H1 (cell line): ENCODE measurements at places on chromosomes 5 and 9. TPM values are rescaled to one million over a fixed set of nuclear protein-coding genes. Genes with fewer than 3 reads are reported as not detected.
A peak's percentile ranks its signal among the peaks of the same experiment; 100 is the strongest.

DNA sequence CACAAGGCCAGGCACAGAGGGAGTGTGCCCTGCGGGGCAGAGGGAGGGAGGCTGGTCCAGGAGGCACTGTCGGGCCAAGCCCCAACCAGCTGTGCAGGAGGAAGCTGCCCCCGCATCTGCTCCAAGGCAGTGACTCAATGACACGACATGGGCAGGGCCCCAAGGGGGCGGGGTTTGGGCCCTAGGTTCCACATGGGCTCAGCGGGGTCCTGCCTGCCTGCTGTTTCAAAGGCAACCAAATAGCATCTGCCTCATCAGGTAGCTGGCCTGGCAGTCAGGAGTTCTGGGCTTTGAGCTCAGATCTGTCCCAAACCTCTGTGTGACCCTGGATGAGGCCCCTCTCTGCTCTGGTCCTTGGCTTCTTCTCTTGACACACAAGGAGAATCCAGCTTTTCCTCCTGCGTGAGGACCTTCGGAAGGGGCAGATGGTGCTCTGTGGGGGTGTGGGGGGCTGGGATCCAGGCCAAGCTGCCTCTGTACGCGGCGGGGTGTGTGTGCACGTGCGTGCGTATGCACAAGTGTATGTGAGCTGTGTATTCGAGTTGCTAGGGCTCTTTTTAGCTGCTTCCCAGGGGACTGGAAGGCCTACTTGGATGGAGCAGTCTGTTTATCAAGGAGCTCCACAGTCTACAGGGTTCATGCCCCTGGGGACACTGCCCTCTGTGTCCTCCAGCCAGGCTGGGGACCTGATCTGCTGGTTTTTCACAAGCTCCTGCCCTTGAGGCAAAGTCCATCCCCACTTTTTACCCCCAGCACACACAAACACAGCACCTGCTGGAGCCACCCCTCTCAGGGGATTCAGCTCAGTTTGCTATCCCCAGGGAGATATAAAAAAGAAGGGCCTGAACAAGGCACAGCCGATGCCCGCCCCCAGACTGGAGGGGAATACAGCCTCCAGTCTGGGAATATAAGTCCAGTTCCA, 138.9 kb downstream of the RGS3 start:
- H3K4me3 ChIP-seq, result no peak overlapping the region
- H3K27ac ChIP-seq, result peak overlapping the region; percentile 39; the same call in 1 of the 2 replicates
- no peaks in the 10 kb centered on the region for H3K27me3 ChIP-seq
- peaks cover 15% of the 10 kb centered on the region for H3K4me1 ChIP-seq
- peak; percentile 59 for DNase-seq
- no peaks in the 10 kb centered on the region for H3K36me3 ChIP-seq

GRCh38 chr5:86143837-86144236, 473.9 kb upstream of the COX7C start:
- no peaks in the 10 kb centered on the region for H3K4me1 ChIP-seq
- no peak for DNase-seq
- H3K27me3 ChIP-seq, result no peaks in the 10 kb centered on the region
- no peaks in the 10 kb centered on the region for H3K36me3 ChIP-seq
- H3K4me3 ChIP-seq, result no peak overlapping the region

DNA sequence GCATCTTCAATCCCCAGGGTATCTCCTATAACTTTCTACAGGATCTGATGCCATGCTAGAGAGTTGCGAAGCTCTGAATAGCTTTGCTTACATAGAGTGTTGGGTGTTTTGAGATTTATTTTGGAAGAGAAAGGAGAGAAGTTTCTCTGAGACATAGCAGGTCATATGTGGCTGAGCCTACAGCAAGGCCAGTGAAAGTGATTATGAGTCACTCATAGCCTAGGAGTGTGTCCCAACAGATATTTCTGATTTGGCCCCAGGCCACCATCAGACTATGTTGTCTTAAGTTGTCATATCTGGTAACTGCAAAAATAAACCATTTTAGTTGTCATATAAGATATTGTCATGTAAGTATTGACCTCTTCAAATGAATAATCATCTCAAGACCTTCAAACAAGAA, 132.0 kb upstream of the RAI14 start:
- H3K36me3 ChIP-seq, result no peaks in the 10 kb centered on the region
- H3K27me3 ChIP-seq, result no peaks in the 10 kb centered on the region

GRCh38 chr9:83336706-83337105, 201.5 kb downstream of the FRMD3 start:
- H3K36me3 ChIP-seq, result no peaks in the 10 kb centered on the region
- no peak overlapping the region for H3K4me3 ChIP-seq
- DNase-seq, result no peak

DNA sequence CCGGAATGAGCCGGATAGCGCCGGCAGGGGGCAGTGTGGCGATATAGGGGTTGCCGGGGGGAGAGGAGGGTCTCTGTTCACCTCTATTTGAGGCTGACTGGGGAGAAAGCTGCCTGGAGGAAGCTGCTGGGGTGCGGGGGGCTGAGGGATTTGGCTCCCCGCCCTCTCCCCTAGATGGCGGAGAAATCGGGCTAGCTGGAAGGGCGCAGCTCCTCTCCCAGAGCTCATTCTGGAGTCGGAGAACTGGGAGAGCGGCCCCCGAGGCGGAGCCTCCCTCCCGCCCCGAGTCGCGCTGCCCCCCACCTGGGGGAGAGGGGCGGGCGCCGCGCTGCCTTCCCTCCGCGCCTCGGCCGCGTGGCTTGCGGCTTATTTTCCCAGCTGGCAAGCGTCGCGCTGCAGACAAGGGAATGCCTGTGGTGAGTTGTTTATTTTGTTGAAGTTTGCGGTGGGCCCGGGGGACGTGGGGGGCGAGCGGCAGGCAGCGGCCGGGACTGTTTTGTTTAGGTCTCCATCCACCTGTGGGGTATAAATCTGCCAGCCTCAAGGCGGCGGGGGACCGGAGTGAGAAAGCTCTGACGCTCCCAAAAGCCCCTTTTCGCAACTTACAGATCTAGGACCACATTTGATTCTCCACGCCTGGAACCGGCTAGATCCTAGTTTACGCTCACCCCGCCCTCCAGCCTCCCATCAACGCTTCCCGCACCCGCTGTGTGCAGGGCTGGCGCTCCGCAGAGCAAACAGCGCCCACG, 4.1 kb upstream of the RGMB start:
- H3K27me3 ChIP-seq, result no peaks in the 10 kb centered on the region
- peak overlapping the region; percentile 52 for H3K4me3 ChIP-seq
- H3K4me1 ChIP-seq, result no peaks in the 10 kb centered on the region
- no peak overlapping the region for H3K27ac ChIP-seq

- no peak for DNase-seq
- no peaks in the 10 kb centered on the region for H3K27me3 ChIP-seq
- no peaks in the 10 kb centered on the region for H3K4me1 ChIP-seq
- H3K36me3 ChIP-seq, result no peaks in the 10 kb centered on the region
- H3K4me3 ChIP-seq, result no peak overlapping the region
- H3K27ac ChIP-seq, result no peak overlapping the region
These were observed 8.2 kb downstream of the LIFR start for GRCh38 chr5:38548064-38548759.

DNA sequence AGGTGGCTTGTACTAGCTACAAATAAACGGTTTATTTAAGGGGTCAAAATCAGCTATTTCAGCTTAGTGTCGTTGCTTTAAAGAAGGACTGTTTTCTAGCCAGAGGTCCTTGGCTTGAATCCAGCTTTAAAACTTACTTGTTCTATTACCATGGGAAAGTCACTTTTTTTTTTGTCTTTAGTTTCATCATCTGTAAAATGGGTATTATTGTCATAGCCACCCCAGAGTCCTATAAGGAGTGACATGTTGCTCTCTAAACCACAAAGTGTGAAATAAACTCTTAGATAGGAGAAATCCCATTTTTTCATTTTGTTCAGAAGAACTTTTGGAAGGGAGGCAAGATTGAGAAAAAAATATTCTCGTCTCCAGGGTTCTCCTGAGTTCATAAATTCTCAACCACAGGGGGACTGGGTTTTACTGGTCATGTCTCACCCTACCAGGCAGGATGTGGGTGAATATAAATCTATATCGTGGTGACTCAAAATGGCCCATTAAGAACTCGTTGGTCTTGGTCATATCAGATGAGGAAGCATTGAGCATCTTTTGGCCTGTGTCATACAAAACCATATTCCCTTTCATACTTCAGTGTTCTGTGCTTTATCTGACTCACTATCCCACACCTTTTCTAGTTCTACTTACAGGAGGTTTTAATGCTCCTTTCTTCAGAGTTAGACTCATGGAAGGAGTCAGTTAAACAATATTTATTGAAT, 202.7 kb upstream of the NR3C1 start:
- no peaks in the 10 kb centered on the region for H3K27me3 ChIP-seq
- H3K27ac ChIP-seq, result no peak overlapping the region
- H3K4me3 ChIP-seq, result no peak overlapping the region
- DNase-seq, result no peak

- H3K36me3 ChIP-seq, result no peaks in the 10 kb centered on the region
- no peak overlapping the region for H3K4me3 ChIP-seq
- H3K27ac ChIP-seq, result no peak overlapping the region
These were observed 147.5 kb upstream of the PHYKPL start for GRCh38 chr5:178380086-178380485.

GRCh38 chr9:123345567-123345955, 10.4 kb upstream of the CRB2 start:
- no peak overlapping the region for H3K27ac ChIP-seq
- no peaks in the 10 kb centered on the region for H3K4me1 ChIP-seq
- H3K27me3 ChIP-seq, result no peaks in the 10 kb centered on the region
- no peaks in the 10 kb centered on the region for H3K36me3 ChIP-seq

DNA sequence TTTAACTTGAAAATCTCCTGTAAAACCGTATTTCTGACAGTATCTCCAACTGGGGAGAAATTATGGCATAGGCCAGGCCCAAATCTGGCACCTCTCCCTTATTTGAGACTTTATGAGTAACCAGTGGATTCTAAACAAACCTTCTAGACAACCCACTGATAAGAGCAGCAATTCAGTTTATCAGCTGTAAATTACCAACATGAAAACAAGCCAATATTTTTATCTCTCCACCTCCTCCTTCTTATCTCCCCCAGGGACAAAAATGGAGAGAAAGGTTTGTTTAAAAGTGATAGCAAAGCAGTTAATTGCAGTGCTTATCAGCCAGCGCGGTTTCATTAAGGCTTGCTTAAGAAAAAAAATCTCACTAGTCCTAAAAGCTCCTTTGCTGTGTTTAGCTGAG, 53.8 kb downstream of the KCNV2 start:
- peaks cover 38% of the 10 kb centered on the region for H3K36me3 ChIP-seq
- no peak overlapping the region for H3K4me3 ChIP-seq
- no peak overlapping the region for H3K27ac ChIP-seq
- DNase-seq, result no peak

GRCh38 chr5:133900534-133901270, 67.7 kb downstream of the C5orf15 start:
- H3K27ac ChIP-seq, result no peak overlapping the region
- no peaks in the 10 kb centered on the region for H3K36me3 ChIP-seq
- no peak for DNase-seq
- H3K4me3 ChIP-seq, result no peak overlapping the region
- H3K4me1 ChIP-seq, result no peaks in the 10 kb centered on the region
- H3K27me3 ChIP-seq, result no peaks in the 10 kb centered on the region

- DNase-seq, result no peak
- H3K27me3 ChIP-seq, result no peaks in the 10 kb centered on the region
- H3K4me1 ChIP-seq, result no peaks in the 10 kb centered on the region
- no peak overlapping the region for H3K4me3 ChIP-seq
These were observed 343.9 kb downstream of the NFIB start for GRCh38 chr9:13970018-13970417.

GRCh38 chr9:11595756-11596155, 983.0 kb upstream of the PTPRD start:
- H3K27ac ChIP-seq, result no peak overlapping the region
- no peak overlapping the region for H3K4me3 ChIP-seq
- H3K36me3 ChIP-seq, result no peaks in the 10 kb centered on the region

DNA sequence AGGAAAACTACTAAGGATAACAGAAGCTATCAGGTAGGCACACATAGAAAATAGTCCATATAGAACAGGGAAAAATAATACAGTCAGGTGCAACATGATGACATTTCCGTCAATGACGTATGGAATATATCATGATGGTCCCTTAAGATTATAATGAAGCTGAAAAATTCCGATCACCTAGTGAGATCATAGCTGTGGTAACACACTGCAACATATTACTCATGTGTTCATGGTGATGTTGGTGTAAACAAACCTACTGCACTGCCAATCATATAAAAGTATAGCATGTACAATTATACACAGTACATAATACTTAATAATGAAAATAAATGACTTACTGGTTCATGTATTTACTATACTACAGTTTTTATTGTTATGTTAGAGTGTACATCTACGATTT, 60.0 kb downstream of the MEGF9 start:
- H3K27me3 ChIP-seq, result no peaks in the 10 kb centered on the region
- H3K36me3 ChIP-seq, result no peaks in the 10 kb centered on the region
- no peak for DNase-seq
- H3K4me1 ChIP-seq, result no peaks in the 10 kb centered on the region
- no peak overlapping the region for H3K27ac ChIP-seq

- H3K4me1 ChIP-seq, result peaks cover 7% of the 10 kb centered on the region; the same call in 1 of the 2 replicates
- H3K36me3 ChIP-seq, result no peaks in the 10 kb centered on the region
- peak; percentile 80 for DNase-seq
- no peak overlapping the region for H3K27ac ChIP-seq
- no peak overlapping the region for H3K4me3 ChIP-seq
These were observed 191.6 kb upstream of the MSX2 start for GRCh38 chr5:174532455-174533453.

DNA sequence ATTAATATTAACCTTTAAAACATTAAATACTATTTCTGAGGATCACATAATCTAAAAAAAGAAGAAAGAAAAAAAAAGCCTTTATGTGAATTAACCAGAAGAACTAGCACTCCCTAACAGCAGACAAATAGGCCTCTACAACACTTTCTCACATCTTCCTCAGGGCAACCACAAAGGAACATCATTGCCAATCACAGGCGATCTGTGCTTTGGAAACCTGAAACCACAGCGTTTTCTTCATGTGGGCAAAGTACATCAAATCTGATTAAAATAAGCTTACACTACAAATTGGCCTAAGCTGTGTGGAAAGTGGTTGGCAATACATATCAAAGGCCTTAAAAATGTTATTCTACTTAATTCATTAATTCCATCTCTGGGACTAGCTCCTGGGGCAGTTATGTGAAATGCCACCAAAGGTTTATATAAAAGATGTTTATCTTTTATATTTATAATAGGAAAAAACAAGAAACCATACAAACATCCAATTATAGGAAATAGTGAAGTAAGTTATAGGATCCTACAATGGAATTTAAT, 184.8 kb upstream of the TBCA start:
- no peak overlapping the region for H3K27ac ChIP-seq
- no peak overlapping the region for H3K4me3 ChIP-seq
- H3K27me3 ChIP-seq, result peaks cover 48% of the 10 kb centered on the region
- DNase-seq, result no peak

TLX3 gene
- total RNA-seq, result not detected in 2 replicates

TMEM215 gene
- total RNA-seq, result 0.36 and 0.67 TPM in 2 replicates
